Astrocyte of the hippocampus (primary cell): ENCODE measurements at places on chromosomes 12 and 14.

DNA sequence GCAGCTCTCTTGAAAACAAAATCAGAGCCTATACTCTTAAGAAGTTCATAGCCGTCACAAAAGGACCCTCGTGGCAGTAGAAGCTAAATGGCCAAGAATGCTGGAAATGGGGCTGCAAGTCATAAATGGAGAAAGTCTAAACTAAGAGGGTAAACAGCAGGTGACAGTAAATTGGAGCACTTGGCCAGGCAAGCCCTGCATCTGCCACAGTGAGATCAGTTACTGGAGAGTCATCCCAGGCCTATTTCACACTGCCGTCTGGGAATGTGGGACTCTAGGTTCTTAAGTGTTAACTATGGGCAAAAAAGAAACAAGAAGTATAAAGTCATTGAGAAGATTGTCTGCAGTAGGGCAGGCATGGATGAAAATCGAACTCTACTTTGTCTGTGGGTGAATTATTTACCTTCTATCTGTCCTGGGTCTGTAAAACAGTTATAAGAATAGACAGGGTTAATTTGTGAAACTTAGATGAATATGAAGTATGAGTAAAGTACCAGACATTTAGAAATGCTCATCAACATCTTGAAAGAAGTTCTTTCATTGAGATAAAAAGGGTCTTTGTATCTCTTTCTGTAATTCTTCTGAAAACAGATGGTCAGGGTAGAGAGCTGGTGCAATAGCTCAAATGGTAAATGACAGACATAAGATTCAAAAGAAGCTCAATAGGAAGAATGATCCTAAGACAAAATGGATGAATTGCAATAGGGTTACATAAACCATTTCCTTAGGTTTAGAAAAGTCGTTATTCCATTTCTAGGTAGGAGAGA lies 792.5 kb downstream of the DIO2 start:
- DNase-seq: no peak

DNA sequence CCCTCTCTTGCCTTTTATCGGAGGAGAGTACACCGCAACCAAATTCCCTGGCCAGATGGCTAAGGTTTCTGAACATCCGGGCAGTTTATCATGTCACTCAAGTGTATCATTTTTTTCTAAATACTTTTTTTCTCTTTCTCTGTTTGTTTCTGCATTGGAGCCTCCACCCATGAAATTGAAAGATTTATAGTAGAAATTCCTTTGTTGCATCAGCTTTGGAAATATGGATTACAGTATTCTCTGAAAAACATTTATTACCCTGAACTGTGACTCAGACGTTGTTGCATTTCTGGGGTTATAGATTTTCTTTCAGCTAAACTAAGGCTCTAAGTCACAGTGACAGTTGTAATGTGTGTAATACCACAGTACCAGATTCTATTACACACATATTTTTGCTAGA lies 187.0 kb downstream of the SPTSSA start:
- DNase-seq: no peak

- DNase-seq: no peak
Observed at GRCh38 chr12:68884251-68884650, 48.7 kb downstream of the CPM start.

DNA sequence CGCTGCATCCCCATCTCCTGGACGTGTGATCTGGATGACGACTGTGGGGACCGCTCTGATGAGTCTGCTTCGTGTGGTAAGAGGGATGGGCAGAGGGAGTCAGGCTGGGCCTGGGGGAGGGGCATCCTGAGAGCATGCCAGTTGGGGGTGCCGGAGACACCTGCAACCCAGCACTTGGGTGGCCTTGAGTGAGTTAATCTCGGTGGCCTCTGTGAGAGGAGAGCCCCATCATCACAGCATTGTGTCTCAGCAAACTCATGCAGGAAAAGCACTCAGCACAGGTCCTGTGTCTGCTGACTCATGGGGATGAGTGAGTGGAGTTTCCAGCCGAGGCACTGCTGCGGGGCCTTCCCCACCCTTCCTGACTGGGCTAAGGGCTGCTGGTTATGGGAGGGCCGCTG lies 19.6 kb upstream of the LRP1-AS start:
- peak; percentile 66 for DNase-seq

DNA sequence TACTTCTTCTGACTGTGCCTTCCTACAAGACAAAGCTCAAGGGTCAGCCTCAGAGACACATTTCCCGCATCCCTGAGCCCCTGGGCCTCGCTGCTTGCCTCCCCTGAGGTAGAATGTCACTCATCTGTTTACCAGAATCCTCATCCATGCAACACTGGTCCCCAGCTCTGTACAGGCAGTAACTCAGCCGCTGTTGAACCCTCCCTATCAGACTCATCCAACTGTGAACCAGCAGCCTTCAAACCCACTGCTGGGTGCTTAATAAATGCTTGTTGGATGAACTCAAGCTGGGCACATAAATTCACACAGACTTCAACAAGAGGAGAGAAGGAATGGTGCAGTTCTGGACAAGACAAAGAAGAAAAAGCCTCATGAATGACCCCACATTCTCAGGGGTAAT lies 6.1 kb downstream of the NT5DC3 start:
- no peak for DNase-seq

DNA sequence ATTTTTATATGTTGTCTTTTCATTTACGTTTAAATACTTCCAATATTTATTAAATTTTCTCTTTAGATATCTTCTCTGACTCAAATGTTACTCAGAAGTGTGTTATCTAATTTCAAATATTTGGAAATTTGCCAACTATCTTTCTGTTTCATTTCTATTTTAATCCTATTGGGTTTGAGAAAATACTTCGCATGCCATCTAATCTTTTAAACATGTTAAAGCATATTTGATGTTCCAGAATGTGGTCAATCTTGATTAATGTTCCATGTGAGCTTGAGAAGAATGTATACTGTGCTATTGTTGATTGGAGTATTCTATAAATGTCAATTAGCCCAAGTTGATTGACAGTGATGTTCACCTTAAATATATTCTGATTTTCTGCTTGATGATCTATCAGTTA lies 11.9 kb upstream of the DCN start:
- DNase-seq: no peak

DNA sequence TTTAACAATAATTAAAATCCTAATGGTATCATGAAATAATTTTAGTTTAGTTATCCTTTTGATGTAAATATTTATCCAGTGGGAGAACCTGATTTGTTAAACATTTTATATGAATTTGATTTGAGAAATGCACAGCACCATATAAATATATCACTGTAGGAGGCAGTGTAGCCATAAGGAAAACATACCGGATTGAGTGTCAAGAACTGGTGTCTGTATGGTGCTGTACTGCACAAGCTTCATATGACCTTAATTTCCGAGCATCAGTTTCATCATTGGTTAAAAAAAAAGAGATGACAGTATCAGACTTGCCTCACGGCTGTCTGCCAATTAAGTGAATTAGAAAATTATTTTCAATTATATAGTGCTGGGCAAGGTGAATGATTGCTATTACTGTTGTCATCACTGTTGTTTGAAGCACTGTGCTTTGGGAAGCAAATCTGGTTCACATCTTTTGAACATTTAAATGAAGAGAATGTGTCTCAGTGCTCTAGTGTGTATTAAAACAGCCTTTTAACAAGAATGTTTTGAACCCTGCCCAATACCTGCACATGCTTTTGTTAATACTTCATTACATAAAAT lies 72.1 kb downstream of the TMTC2 start:
- DNase-seq: no peak

- DNase-seq: peak; percentile 45
Observed at GRCh38 chr12:92439420-92439805, 263.4 kb upstream of the PLEKHG7 start.
